ENCODE measurements at places on chromosomes 1 and 21.

- no peak for DNase-seq
Measured at GRCh38 chr1:160853014-160853413, 9.7 kb downstream of the CD244 start.

DNA sequence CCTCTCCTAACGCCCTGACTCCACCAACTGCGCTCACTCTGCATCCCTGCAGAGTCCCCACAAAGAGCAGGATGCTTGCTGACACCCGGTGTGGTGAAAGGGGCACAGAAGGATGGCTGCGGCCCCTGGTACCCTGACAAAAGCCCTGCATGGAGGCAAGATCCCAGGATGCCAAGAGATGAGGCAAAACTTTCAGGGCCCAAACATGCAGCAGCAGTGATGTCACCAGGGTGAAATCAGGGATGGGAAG lies 36.6 kb downstream of the SLC9A1 start:
- no peak for DNase-seq

DNA sequence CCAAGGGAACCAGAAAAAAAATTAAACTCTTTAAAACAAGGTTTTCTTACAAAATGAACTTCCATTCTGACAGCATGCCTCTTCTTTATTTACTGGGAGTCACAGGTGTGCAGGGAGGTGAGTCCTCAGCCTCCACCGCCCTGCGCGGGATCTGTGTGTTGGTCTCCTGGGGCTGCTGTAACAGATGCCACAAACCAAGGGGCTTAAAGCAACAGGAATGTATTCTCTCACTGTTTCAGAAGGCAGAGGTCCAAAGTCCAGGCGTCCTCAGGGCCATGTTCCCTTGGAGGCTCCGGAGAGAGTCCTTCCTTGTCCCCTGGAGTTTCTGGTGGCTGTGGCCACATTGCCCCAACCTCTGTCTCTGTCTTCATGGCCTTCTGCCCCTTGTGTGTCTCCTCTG lies 123.6 kb upstream of the C1orf174 start:
- no peak for DNase-seq

DNA sequence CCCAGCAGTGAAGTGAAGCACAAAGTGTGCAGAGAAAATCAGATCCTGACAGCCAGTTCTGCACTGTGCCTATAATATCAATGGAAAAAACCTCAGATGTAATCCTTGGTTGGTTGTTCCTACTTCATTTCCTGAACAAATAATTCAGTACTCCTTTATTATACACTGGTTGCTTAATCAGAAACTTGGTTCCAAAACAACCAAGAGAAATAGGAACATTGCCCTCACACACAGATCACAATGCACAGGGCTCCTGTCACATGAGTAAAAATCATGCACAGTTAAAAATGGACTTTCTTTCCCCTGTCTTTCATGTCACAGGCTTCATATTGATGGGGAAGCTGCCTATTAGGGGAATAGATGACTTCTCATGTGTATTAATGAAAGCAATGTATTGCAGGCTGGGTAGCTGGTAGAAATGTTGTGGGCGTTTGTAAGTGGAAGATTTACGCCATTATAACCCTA lies 9.7 kb downstream of the DNASE2B start:
- no peak for DNase-seq

GRCh38 chr1:246246430-246246829 lies 260.6 kb downstream of the SMYD3 start:
- no peak for DNase-seq

DNA sequence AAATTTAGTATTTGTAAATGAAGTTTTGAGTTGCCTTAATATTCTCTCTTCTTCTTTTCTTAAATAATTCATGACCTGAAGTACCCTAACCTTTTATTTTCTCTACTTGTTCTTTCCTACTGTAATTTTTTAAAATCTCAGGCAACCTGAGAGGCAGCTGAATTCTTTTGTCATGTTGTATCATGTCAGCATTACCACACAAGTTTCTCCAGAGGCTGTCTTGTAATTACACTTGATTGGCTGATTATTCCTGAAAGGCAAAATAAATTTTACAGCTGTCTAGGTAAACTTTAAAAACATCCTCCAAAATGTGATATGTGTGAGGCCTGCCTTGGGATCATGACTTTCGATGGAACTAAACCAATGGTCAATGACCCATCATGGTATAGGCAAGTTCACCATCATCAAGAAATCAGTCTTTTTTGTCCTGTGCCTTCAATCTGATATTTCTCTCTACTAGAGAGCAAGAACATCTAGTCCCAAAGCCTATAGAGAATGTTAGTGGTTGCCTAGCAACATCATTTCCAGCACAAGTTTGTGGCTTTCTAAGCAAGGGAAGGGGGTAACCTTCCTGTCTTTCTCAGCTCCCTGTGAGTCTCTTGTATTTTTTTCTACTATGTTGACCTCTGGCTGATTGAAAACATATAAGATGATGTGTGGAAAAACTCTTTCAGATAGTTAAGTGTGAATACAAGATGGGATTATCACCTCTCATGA lies 115.5 kb downstream of the GABPA start:
- DNase-seq, result no peak

- DNase-seq, result peak; percentile 6
Measured at GRCh38 chr1:11528611-11529261, 49.8 kb downstream of the DISP3 start.

- DNase-seq, result no peak
Measured at GRCh38 chr1:216212826-216213225, 210.4 kb downstream of the USH2A start.

GRCh38 chr1:92623187-92623778 lies 136.6 kb upstream of the GFI1 start:
- no peak for DNase-seq

- no peak for DNase-seq
Measured at GRCh38 chr1:164131949-164132348, 427.0 kb upstream of the PBX1 start.

DNA sequence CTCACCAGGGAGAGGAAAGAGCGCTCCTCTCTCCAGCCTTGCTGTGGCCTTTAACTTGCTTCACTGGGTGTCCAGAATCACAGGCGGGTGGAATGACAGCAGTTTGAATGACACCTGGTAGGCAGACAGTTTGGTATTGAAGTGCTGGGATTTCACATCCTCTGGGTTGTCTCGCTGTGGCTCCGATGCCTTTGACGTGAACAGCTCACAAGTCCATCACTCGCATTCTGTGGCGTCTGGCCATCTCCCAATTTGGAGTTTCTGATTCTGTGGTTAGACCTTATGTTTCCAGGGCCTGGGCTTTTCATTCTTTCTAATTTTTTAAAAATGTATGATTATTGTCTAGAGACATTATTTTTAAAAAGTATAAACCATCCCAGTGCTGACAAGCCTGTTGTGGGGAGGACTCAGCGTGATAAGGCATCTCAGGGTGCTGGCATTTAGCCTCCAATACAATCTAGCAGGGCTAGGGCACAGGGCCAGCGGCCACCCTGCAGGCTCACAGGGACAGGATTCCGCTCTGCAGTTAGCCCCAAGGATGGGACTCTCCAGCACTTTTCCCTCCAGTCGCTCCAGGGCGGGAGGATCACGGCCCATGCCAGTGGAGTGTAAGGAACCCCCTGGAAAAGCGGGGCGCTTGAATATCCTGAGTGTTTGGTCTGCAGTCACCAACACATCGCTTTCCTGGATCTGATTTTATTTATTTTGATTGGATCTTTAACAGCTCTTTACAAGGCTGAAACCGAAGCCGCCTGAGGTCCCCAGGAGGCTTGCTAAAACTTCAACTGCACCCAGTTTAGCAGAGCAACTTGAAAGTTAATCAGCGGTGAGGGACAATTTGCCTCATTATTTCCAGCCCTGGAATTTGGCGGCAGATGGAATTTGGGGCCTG lies 178.3 kb downstream of the TRABD2B start:
- DNase-seq, result no peak

DNA sequence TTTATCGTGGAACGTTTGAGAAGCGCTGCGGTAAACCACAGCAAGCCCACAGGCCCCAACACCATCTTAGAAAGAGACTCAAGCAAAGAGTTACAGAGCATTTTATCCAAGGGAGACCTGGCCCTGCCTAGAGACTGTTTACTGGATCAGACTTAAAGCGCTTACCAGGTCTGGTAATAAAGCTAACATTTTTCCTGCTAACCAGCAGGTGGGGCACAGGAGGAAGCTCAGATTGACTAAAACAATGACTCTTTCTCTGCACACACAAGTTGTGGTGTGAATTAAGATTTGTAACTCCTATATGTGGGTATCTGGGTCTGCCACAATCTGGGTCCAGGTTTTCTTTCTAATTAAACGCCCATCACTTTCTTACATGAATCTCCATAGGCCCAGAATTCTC lies 136.5 kb upstream of the ETS2 start:
- DNase-seq, result no peak

DNA sequence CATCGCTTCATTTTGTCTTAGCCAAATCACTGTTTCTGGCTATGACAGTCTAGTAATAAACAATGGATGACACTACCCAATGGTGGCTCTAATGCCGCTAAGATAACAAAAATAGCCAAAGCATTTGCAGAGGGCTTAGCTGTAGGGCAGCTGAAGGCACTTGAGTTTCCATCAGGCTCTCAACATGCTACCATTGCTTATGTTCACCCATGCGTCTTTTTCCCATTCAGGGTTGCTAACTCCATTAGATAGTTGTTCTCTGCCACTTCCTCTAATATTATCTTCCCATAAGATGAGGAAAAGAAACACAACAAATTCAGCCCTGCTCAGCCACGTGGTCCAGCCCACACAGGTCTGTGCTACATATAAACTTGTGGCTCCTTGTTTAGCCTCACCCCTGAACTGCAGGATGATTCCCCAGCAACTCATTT lies 159.6 kb downstream of the TOMM20 start:
- DNase-seq, result no peak

DNA sequence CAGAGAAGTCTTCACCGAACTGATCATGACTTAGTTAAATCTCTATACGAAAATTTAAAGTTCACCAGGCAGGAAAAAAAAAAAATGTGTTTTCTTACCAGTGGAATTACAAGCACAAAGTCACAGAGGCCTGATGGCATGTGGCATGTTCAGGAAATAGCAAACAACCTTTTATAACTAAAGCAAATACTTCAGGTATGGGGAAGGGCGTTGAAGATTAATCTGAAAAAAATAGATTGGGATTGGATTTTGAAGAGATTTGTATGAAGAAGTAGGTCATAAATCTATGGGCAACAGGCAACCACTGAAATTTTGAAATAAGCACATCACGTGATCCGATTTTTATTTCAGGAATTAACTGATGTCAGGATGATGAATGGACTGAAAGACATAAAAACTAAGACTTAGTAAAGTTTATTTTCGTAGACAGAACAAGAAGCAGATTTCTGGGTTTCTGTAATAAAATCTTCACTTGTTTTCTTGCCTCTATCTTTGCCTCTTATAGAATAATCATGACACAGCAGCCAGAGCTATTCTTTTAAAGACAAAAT lies 295.9 kb upstream of the ADGRL4 start:
- no peak for DNase-seq

DNA sequence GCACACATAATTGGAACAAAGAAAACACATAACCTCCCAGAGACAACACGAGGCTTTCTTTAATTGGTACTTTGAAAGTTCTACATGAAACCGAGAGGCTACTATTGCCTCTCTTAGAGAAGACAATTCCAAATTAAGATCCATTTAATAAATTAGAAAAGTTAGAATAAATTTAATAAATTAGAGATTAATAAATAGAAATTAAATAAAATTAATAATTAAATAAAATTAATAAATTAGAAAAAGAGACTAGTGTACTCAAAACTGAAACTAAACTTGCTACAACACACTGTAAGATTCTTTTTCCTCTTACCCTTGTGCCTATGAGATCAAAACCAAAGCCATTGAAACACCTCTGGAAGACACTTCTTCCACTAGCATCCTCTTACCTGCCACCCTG lies 199.0 kb downstream of the URB2 start:
- no peak for DNase-seq

GRCh38 chr1:70485624-70486023 lies 74.6 kb downstream of the CTH start:
- no peak for DNase-seq

DNA sequence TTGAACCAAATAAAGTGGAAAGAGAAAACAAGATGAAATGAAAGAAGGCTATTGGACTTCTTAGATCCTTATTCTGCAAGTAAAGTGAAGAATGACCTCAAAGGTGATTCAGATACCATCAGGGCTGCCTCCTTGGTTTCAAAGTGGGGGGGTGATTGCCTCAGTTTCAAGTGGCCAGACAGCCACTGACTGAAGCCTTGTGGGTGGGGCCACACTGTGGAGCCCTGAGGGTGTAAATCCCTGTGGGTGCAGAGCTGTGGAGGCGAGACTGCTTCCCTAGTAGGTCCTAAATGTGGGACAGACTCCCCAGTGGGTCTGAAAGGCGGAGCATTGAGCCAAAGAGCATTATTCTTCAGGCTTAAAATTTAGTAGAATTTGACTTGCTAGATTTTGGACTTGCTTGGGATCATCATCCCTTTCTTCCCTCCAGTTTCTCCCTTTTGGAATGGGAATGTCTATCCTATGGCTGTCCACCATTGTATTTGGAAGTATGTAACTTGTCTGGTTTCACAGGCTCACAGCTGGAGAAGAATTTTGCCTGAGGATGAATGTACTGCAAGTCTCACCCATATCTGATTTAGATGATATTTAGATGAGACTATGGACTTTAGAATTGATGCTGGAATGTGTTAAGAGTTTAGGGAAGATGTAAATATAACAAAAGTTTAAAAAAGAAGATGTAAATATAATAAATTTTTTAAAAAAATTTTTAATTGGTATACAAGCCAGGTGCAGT lies 71.6 kb upstream of the SOX13 start:
- no peak for DNase-seq

- no peak for DNase-seq
Measured at GRCh38 chr1:228440761-228441500, 24.3 kb upstream of the TRIM17 start.

- no peak for DNase-seq
Measured at GRCh38 chr1:2501820-2502119, 24.6 kb downstream of the PANK4 start.

GRCh38 chr1:184056921-184057555 lies 5.5 kb downstream of the TSEN15 start:
- DNase-seq, result no peak

GRCh38 chr1:38741341-38741740 lies 118.2 kb downstream of the RRAGC start:
- DNase-seq, result peak; percentile 30

- DNase-seq, result peak; percentile 26
Measured at GRCh38 chr1:227357171-227357926, 39.1 kb upstream of the CDC42BPA start.

DNA sequence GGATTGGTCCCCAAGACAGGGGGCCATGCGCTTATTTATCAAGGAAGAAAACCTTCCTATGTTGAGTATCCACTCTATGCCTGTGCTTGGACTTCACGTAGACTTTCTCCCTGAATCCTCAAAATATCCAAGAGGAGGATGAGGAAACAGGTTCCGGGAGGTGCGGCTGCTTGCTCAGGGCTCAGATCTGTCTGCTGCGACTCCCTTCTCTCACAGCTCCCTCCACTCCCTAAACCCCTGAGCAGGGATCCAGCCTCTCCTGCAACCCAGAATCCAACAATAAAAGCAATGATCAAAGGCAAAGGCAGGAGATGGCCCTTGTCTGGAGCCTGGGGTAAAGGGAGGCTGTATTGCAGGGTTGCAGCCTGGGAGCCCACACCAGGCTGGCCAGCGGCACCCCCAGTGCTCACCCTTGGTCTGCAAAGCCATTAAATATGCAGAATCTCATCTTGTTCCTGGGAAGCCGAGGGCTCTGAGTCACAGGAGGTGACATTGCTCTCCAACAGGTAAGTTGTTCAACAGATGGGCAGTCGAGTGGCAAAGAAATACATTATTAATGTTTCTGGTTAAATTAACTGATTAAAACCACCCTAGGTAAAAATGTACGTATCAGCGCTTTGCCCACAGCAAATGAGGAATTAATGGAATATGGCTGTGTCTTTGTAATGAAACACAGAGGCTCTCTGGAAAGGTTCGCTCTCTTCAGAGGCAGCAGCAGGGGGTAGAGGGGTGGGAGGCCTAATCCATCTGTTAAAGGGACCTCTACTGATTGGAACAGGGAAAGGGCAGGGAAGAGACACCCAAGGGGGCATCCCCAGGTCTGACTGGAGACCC lies 111.5 kb downstream of the GRIK3 start:
- DNase-seq, result no peak

All from WTC11 (cell line).